ENCODE measurements at places on chromosomes 1 and 21.

- DNase-seq = no peak
These were observed 103.0 kb upstream of the PPP2R5A start for GRCh38 chr1:212182171-212182570.

GRCh38 chr21:17343055-17343454, 169.8 kb upstream of the CXADR start:
- DNase-seq = no peak

DNA sequence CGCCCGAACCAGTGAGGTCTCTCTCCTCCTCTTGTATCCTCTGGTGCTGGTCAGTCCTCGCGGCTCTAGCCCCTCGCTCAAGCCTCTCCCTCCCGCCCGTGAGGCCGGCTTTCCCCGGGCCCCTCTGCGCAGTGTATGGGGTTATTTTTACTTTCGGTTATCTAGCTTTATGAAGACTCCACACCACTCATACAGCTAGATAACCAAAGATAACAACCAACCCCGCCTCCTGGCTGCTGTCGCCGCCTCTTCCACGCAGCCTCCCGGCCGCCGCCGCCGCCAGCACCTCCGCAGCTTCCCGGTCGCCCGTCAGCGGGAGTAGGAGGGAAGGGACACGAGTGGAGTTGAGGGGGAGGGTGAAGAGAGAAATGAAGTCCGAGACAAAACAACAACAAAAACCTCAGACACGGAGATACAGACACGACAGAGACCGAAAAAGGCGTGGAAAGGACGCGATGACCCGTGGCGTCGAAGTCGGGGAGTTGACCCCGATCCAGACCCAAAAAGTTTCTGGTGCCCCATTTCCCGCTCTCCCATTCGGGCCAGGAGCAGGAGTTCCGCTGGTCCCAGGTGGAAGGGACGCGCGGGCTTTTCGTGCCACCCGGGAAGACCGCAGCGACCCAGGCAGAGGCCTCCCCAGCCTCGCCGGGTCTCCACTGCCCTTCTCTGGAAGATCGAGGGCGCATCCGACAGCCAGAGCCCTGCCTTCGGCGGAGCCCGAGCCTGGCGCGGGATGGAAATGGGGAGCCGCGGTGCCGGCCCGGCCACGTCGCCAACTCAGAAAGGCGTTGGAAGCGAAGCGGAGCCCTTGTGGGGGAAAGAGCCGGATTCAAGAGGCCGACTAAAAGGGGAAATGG, 51.4 kb downstream of the RHBG start:
- DNase-seq = peak; percentile 33

- DNase-seq = no peak
These were observed 12.7 kb upstream of the GADD45A start for GRCh38 chr1:67672260-67672803.

GRCh38 chr1:213041443-213041842, 9.6 kb upstream of the RPS6KC1 start:
- DNase-seq = no peak

GRCh38 chr1:29743931-29744330, 507.6 kb downstream of the PTPRU start:
- DNase-seq = no peak

DNA sequence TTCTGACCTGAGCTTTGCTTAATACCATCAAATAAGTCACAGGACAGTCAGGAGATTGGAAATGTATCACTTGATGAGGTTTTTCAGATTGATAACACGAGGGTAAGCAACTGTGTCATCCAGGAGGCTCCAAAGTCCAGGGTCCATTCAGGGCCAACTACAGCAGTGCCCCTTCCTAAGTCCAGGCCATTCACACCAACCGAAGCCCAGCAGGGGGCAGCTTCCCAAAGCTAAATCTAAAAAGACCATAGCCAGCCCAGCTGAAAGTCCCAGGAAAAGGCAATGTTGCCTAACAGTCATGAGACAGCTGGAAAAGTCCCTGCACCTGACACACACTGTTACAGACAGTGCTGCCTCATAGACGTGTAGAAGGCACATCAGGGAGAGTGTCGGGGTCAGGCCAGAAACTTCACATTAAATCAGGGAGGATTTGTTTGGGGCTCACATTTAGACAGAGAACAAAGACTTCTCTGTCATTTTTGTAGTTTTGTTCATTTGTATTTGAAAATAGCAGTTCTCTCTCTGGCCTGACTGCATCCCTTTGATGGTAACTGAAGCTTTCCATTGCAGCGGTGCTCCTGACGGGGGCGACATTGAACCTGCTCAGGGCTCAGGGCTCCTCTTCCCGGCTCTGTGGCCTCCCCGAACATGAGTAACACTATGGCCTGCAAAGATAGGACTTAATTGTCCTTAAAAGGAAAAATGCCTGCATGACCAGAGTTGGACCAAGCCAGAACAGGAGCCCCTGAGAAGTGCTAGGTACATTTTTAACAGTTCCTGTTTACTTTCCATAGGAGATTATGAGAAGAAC, 200.4 kb downstream of the NRIP1 start:
- peak; percentile 13 for DNase-seq

DNA sequence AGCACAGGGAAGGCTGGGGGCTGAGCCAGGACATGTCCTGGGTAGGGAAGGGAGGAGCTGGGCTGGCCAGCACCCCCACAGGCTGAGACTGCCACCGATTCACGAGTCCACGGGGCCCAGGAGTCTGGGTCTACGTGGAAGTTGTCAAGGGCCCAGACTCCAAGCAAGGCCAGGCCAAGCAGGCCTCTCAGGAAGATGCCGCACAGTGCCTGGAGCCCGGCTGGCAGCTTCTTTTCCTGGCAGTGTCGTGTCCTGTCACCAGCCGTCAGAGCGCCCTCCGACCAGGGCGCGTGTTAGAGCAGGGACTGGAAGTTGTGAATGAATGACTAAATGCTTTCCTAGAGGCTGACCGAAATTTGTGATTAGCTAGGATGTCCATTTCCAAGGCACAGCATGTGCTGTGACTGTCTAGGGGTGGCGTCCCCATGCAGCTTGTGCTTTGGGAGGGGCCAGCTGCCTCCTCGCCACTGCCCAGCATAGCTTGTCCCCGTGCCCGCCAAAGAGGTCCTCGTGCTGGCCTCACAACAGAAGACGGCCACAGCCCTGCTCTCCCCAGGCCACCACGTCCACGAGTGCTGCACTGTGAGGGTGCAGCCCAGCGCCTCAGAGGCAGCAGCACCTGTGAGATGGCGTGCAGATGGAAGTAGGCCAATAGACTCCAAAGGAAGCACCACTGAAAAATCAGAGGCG, 147.4 kb upstream of the COL6A1 start:
- DNase-seq = no peak

GRCh38 chr1:206826394-206826793, 39.0 kb upstream of the IL20 start:
- DNase-seq = no peak

- DNase-seq = no peak
These were observed 38.6 kb downstream of the C21orf91 start for GRCh38 chr21:17780539-17780938.

- no peak for DNase-seq
These were observed 33.2 kb upstream of the SERBP1 start for GRCh38 chr1:67463298-67463955.

GRCh38 chr1:43541721-43542401, 11.2 kb downstream of the PTPRF start:
- DNase-seq = no peak

DNA sequence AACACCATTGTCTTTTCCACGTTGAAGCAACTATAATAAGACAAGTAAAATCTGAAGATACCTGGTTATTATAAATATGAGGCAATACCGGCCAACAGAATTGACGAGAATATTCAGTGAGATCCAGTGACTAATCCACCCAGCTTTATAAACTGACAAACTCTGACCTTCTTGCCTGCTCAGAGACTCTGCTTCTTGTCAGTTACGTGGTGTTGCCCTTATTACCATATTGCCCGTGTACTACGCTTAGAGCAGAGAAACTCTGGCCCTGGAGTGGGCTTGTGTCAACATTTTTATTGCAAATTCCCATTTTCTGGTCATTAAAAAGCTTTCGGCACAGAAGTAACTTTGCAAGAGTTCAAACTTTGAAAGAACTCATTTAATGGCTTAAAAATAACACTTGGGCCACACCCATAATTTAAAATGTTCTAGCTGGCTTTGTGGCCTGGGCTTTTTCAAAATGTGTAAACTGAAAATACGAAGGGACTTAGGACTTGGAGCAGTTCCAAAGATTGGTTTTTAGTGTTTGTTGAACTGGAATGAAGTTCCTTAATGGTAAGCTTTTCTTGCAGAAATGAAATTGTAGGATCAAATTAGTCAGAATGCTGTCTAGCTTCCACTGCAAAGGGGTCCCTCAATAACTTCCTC, 266.2 kb downstream of the LMO4 start:
- no peak for DNase-seq

- DNase-seq = no peak
These were observed 59.2 kb upstream of the RASAL2 start for GRCh38 chr1:178034676-178035075.

- DNase-seq = no peak
These were observed 7.7 kb downstream of the C1orf226 start for GRCh38 chr1:162389021-162389818.

GRCh38 chr1:200673952-200674823, 4.5 kb upstream of the DDX59 start:
- DNase-seq = no peak

DNA sequence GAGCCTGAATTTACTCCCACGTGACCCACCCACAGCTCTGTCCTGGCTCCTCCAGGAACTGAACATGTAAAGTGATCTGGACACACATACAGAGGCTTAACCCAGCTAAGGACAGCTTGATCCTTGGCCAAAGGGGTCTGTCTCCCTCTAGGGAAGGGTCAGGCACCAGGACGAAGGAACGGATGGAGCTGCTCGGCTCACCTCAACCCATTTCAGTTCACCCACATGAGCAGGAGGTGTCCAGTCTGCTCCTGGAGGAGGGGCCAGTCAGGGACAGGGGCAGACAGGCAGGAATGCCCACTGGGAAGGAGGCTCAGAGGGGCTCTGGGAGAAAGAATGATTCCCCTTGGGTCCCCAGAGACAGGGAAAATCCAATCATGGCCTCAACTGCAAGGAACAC, 567.2 kb downstream of the PTPRU start:
- DNase-seq = no peak

DNA sequence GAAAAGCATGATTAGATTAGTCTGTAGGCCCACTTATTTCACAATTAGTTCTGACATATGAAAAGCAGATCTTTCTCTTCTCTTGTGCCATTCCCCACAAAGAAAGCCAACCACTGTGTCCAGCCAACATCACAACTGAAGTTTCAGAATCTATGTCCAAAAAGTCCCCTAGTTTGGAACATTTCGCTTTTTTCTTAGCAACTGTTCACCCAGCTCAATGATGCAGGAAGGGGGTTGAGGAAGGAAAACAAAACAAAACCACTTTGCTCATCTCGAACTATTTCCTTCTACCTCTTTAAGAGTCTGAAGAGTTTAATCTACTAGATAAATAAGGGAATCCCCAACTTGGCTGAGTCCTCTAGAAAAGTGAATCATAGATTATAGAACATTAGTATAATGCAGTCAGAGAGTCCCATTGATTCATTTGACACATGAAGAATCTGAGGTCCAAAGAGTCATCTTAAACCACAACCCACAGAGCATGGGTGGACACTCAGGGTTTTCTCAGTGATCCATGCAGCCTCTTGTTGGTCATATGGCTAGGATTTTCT, 159.3 kb upstream of the SGIP1 start:
- no peak for DNase-seq

DNA sequence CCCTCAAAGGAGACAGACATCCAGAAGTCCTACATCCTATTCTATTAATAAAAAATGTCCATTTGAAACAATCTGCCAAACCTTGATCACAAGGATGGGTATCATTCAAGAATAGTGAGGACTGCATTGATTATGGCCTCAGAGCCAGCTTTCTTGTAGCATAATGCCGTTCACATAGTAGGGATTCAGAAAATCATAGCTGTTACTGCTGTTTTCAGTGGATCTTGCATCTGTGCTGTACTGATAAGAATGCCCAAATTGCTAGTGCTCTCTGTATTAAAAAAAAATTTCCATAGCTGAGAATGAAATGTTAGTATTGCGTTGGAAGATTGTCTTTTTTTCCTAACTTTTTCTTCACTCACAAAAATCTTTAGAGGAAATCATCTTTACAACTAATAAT, 19.1 kb downstream of the BRDT start:
- DNase-seq = no peak

DNA sequence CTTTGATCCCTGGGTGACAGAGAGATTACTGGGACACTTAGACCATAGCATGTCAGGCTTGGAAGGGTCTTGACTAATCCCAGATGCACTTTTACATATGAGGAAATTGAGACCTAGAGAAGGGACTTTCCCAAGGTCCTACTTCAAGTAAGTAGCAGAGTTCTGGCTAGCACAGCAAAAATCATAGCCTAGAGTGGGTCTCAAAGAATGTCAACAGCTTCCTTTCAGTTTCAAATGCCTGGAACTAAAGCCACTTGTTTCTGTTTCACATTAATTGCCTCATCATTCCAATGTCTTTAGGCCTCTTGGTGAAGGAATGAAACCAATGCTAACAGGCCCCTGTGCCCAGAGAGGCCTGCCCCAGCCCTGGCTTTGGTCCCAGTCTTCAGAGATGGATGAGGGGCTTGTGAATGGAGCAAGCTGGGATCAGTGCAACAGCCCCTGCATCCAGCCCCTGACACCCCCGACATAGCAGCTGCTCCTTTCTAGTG, 26.6 kb downstream of the ATF3 start:
- DNase-seq = no peak

DNA sequence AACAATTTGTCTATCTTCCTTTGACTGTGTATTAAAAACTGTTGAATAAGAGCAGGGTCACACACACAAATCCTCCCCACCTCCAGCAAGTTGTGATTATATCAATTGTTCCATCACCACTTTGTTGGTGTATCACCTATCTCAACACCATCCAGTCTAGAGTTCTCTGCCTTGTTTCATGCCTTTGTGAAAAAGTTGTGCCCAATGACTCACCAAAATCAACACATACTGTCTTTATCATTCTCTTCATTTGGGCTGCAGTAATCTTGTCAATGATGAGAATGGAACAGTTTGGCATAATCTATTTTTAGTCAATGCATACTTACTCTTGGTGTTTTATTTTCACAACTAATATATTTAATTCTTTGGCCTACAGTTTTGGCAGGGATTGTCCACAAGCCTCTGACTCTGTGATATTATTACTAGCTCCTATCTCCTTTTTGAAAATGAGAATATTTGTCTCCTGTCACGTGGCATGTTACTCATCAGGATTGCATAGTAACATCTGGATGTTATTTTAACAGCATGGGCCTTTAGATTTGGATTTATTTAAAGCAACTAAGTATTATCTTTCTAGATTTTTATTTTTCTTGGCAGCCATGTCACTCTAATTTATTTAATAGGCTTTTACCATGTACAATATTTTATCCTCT, 5.1 kb downstream of the C1orf87 start:
- DNase-seq = no peak
